Activated naive CD4-positive, alpha-beta T cell (primary cell): ENCODE measurements at places on chromosomes 5 and 9.

DNA sequence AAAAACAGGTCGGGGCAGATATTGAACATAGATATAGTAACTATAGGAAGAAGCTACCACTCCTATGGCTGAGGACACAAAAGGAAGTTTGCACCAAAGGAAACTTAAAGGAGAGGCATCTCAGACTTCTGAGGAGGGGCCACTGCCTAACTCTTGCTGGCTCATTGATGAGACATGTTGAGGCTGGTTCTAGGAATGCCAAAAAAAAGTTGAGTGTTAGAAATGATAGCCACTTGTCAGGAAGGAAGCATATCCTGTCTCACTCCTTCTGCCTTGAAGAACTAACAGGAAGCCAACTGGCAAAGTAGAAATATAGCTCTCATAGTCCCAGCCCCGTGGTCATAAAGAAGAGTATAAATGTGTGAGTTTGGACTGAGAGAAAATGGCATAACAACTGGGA, 23.3 kb upstream of the STOM start:
- DNase-seq: no peak

- no peak for DNase-seq
Observed at GRCh38 chr9:6123416-6123815, 92.2 kb upstream of the IL33 start.

DNA sequence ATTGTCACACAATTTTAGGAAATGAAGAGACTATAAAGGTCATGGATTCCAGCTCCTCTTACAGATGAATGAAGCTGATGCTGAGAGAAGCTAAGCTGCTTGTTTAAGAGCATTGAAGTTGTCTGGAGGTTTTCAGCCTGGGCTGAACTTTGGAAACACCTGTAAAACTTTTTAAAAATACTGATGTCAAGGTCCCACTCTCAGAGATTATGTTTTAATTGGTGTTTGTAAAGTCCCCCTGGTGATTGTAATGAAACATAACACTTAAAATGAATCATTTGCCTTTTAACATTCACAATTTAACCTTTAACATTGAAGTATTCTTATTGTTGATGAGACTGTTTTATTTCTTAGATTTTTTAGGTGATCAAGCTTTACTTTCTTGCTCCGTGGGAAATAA, 16.4 kb downstream of the RAD23B start:
- DNase-seq: no peak

GRCh38 chr9:1775230-1775629, 239.9 kb upstream of the SMARCA2 start:
- no peak for DNase-seq

DNA sequence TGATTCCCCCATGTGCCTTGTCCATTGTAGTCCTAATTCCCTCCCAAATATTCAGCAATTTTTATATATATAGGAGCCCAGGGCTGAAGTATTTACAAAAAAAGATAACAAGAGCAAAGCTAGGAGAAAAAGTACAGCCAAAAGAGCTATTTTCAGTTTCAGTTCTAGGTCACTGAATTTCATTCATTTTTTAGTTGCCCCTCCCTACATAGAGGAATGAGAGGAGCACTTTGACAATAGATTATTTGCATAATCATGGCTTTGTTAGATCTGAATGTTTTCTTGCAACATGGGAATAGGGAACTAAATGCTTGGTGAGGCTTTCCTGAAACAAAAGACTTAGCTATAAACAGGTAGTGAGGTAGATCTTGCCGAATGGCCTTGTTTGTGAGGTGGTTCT, 15.3 kb upstream of the F2RL2 start:
- no peak for DNase-seq

DNA sequence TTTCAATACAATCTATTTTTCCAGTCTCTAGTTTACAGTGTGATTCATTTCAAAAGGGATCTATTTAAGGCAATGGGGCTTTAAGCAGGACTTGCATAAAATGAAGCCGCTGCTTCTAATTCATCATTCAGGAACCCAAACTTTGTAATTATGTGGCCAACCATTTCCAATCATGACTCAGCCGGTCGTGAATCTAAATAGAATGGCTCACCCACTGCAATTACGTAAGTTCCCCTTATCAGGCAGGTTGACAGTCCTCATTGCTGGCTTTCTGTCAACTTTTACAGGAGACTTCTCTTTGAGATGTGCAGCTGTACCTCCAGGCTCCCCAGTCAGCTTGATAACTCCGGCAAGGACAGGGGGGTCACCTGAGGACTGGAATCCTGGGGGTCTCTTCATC, 152.8 kb upstream of the DAP start:
- no peak for DNase-seq

- DNase-seq: no peak
Observed at GRCh38 chr5:147927901-147928300, 21.6 kb upstream of the C5orf46 start.

GRCh38 chr9:132783006-132783405, 95.1 kb downstream of the AK8 start:
- no peak for DNase-seq

GRCh38 chr5:141393267-141393666, 834 bp downstream of the PCDHGA8 start:
- no peak for DNase-seq

DNA sequence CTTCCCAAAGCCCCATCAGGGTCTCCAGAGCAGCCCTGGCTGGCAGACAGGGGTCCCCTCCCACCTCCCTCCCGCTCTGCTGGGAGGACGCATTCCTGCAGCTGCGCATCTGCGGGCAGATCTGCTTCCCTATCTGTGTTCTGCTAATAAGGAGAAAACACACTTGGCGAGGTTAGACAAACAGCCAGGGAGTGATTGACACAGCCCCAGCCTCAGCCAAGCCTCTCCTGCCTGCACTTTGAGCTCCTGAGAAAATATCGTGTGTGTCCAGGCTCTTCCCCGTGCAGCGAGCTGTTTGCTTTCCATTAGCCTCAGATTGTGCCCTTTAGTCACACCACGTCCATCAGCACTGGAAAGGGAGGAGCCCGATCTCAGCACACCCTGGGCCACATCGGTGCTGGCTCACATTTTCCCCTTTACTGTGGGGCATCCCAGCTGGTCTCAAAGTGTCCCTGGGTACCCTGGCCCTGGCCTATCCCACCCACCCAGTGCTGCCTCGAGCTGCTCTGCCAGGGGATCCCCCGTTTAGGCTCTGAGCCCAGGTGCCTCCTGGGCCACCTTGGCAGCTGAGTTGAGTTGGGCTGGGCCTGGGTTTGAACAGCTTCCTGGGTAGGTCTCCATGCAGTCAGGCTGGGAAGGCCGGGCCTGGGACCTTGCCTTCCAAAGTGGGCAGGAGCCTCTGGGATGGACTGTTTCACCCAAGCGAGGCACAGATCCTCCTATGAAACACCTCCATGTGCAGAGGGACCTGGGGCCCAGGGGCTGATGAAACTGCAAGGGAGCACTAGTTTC, 61.1 kb downstream of the BARX1 start:
- no peak for DNase-seq

DNA sequence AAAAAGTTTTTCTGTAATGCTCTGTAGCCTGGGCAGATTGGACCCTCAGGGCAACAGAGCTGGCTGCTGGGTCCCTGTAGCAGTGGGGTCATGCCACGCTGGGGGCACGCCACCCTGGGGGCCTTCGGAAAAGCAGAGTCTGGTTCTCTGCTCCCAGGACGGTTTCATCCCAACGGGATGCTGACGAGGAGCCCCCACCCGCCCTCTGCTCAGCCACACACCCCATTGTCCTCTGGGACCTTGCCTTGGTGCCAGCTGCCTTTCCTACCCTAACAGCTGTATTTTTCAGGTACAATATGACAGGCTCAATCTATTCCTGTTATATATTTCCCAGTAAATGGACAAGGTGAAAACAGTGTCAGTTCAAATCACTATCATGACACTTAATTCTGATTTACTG, 29.0 kb upstream of the MVB12B start:
- DNase-seq: no peak

GRCh38 chr5:177491429-177491945, 5.9 kb downstream of the PDLIM7 start:
- DNase-seq: no peak

- no peak for DNase-seq
Observed at GRCh38 chr5:62041156-62041756, 264.8 kb upstream of the KIF2A start.

DNA sequence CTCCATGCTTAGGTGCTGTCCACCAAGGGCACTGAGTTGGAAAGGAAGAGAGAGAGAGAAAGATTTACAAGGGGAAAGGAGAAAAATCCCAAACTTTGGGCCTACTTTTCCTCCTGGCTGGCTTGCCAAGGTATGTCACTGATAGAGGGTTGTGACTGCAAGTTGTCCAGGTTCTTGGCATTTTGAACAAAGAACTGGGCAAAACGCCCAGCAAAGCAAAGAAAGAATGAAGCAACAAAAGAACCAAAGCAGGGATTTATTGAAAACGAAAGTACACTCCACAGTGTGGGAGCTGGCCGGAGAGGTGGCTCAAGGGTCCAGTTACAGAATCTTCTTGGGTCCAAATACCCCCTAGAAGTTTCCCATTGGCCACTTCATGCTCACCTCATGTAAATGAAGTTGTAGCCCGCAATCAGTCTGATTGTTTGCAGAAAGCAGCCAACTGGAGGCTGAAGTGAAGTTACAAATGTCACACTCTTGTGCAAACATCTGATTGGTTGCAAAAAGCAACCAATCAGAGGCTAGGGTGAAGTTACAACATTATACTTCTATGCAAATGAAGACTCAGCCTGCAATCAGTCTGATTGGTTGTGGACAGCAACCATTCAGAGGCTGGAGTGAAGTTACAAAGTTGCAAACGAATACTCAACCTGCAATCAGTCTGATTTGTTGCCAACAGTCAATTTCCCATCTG, 263.5 kb downstream of the YTHDC2 start:
- DNase-seq: no peak

DNA sequence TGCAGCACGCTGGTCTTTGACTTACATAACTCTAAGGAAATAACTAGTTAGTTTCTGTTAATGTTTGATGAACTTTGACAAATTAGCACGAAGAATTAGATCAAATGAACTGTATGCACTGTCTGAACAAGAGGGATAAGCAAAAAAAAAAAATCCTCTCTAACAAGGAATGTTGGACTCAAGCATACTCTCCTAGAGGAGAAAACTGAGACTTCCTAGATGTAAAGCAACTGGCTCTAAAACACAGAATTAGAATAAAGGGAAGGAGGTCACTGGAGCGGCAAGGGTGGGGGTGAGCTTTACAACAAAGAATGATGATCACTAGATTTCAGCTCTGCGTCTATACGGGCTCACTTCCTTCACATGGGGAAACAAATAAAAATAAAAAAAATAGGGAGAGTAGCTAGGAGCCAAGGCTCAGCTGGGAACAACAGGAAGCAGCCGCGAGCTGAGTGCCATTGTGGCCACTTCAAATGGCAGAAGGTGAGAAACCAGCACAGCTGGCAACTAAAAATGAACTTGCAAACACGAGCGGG, 48.7 kb upstream of the CEMIP2 start:
- DNase-seq: no peak

DNA sequence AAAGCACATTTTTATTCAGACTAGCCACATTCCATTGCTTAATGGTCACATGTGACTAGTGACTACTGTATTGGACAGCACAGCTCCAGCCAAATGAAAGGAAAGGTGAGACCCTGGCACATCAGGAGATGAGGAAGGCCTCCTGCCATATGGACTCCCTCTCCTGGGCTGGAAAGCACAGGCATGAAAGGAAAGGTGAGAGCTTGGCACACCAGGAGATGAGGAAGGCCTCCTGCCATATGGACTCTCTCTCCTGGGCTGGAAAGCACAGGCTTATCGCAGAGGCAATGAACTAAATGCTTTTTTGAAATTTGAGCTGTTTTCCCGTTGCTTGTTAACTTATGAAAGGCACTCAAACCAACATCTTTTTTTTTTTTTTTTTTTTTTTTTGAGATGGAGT, 144.8 kb upstream of the SLC12A2 start:
- no peak for DNase-seq

- no peak for DNase-seq
Observed at GRCh38 chr5:76960004-76960625, 7.3 kb downstream of the CRHBP start.

DNA sequence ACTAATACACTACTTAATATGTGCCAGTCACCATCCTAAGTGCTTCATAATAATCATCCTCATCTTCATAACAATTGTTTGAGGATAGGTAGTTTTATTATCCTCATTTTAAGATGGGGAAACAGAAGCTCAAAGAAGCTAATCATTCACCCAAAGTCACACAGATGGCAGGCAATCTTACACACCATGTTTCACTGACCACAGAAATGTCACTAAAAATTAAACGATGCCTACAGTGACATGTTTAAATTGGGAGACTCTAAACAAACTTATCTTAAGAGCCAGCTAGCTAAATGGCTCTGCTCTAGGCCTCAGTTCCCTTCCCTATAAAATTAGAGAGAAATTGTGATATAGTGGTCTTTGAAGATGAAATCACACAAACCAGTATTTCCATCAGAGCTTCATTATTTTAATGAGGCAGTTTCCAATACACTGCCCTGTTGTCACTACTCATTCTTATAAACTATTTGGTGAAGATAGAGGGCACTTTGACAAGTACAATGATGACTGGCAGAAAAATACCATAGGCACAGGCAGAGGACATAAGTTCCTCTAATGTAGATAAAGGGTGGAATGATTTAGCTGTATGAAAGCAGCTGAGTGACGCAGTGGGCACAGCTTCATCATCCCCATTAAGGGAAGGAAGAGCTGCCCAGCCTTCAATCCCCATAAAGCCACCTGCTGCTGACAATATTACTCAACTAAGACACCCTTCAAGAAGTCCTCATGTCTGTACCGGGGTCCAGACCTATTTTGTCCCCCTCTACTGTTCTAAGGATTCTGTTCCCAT, 224.1 kb downstream of the ACTL7B start:
- no peak for DNase-seq

GRCh38 chr9:124511426-124511840, 4.2 kb upstream of the NR5A1 start:
- DNase-seq: no peak

DNA sequence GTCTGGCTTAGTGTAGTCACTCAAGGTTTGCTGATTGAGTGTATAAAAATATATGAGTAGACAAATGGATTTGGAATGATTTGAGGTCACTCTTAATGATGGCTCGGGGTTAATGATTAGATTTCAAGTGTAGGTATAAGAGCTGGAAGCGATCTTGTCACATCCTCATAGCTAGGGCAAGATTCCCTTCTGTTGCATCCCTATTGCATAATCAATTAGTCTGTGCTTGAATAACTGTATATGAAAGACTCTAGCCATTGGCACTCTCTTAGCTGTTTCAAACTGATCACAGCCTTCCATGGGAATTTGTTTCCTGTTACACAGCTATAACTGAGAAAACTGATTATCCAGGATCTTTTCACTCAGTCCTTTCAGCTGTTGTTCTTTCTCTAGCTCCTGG, 811.6 kb downstream of the TLE4 start:
- no peak for DNase-seq

- DNase-seq: no peak
Observed at GRCh38 chr9:11319538-11319937, 706.7 kb upstream of the PTPRD start.
